Stimulated activated CD8-positive, alpha-beta memory T cell treated with anti-CD3 and anti-CD28 coated beads, Interleukin-4, amount 100 ng/mL, for 48 hours (primary cell): ENCODE measurements at places on chromosomes 12 and 14.

- DNase-seq = no peak
Measured at GRCh38 chr12:29082522-29082921, 66.6 kb upstream of the FAR2 start.

DNA sequence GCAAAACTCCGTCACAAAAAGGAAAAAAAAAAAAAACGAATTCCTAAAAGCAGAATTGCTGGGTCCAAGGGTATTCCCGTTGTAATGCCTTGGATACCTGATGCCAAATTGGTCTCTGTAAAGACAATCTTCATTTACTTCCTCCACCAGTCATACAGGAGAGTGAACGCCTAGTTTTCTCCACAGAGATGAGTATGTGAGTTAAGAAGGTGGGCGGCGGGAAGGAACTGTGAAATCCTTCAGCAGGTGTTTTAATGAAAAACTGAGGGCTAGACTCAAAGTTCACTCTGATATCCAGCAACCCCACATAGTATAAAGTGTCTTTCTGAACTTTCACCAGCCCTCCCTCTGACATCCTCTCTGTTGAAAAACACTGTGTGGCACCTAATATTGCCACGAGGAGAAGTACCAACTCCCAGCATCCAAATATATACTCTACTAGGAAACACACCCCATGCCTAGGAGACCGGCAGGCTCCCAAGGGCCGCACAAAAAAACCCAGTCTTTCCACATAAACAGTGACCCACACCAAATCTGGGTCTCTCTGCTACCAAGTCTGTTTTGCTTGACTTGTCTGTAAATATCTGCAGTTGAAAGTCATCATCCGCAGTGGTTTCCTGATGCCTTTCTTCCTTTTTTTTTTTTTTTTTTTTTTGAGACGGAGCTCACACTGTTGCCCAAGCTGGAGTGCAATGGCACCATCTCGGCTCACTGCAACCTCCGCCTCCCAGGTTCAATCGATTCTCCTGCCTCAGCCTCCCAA is 30.3 kb upstream of the FOXN3 start:
- no peak for DNase-seq

- no peak for DNase-seq
Measured at GRCh38 chr14:69318241-69318640, 58.3 kb downstream of the GALNT16 start.

DNA sequence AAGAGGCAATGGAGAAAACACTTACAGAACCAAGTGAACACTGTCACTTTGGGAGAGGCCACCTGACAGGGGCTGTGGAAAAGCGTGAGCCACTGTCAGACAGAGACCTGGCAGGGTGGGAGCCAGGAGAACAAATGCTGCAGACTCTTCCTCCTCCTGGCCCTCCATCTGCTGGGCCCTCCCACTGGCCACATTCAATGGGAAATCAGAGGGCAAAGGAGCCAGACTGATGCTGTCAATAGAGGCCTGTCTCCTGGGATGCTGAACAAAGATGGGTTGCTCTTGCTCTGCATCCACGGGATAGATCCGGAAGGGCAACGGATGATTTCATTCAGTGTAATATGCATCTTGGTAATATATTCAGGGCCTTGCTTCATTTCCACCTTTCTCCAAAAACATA is 44.9 kb upstream of the BCAT1 start:
- no peak for DNase-seq

DNA sequence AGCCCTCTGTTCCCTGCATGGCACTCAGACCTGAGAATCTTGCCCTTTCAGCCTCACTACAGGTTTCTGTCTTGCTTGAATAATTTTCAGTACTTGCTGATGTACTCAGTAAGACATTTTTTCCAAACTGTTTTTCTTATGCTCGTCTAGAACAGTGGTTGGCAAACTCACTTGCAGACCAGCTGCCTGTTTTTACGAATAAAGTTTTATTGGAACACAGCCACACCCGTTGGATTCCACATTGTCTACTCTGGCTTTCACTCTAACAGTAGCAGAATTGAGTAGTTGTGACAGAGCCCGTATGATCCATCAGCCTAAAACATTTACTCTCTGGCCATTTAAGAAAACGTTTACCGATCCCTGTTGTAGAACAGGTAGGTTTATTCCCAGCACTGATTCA is 72.8 kb downstream of the FOXN4 start:
- no peak for DNase-seq
